ENCODE measurements at places on chromosomes 12 and 14.
A peak's percentile ranks its signal among the peaks of the same experiment; 100 is the strongest.

DNA sequence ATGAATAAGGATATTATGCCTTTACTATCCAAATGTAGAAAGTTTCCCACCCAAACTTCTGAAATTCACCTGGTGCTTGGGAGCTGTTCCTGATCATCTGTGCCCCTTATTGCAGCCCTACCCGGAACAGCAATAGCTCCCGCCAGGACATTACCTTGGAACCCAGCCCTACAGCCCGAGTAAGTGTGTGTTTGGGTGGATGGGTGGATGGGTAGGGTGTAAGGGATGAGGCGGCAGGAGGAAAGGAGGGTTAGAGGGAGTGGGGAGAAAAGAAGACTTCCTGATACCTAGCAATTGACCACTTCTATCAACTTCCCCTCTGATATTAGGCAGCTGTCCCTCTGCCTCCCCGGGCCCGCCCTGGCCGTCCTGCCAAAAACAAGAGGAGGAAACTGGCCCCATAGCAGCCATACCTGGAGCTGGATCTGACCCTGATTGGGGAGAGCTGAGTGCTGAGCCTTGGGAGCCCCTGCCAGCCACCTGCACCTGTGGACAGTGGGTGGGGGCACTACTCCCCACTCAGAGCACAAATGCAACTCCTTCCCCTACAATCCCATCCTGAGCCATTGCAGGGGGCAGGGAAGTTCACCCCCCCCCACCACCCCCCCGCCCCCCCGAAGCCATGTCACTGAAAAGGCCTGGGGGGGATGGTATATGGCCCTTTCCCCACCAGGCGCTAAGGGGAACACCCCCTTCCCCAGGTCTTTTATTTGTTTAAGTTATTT lies 6.4 kb downstream of the MBD6 start:
- no peak for DNase-seq

DNA sequence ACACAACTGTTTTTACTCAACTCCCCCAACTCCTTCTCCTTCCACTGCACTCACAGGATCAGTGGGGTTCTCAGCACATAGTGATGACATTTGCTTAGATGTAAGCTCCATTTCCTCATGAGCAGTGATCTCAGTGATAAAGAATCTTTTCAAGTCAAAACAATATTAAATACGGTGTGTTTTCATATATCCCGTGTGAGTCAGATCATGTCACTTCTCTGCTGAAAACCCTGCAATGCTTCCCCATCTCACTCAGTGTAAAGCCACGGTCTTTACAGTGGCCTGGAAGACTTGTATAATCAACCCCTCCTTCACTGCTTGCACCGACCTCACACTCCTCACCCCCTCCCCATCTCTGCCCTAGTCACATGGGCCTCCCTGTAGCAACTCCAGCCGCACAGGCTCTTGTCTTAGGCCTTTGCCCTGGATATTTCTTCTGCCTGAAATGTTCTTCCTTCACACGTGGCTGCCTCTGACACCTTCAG lies 149.7 kb upstream of the ARHGAP5 start:
- no peak for DNase-seq

- no peak for DNase-seq
Observed at GRCh38 chr14:101088395-101088667, 184.8 kb upstream of the RTL1 start.

DNA sequence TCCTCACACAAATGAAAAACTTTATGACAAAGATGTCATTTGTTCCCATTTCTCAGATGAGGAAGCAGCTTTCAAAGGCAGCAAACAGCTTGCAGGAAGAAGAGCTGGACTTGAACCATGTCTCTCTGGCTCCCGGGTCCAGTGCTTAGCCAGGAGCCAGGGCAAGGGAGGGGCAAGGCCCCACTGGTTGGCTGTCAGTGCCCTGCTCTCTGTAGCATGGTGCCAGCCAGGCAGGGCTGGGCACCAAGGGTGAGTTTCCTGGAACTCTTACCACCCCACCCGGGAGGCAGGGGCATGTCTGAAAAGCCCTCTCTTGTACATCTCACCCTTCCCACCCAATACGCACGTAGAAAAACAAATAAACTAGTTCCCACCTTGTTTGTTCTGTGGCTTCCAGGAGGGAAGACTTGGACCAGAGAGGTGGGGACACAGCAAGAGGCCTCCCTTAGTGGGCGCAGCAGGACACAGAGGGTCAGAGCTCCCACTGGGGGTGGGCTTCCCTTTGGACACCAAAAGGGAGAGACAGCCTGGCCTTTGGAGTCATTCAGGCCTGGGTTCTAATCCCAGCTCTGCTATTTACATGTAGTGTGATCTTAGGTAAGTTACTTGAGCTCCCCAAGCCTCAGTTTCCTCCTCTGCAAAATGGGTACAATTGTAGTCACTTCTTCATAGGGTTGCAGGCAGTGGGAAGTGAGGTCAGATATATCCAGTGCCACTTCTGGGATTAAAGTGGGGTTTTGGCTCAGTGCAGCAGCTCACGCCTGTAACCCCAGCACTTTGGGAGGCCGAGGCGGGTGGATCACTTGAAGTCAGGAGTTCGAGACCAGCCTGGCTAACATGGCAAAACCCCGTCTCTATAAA lies 17.2 kb downstream of the TRPV4 start:
- DNase-seq: no peak

DNA sequence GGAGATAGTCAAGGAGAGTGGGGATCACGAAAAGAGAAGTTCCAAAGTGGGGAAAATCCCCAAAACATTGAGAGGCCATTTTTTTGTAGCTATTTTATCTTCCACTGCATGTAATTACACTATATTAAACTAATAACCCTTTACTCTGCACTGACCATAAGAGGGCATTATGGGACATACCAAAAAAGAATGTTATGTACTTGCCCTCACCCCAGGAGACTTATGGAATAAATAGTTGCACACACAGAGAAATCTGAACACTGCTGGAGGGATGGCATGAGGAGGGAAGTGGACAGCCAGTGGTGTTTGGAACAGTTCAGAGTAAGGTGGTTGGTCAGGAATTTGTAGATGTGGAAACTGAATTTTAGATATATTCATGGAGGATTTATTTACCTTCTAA lies 422.9 kb downstream of the SNAPC1 start:
- no peak for DNase-seq

DNA sequence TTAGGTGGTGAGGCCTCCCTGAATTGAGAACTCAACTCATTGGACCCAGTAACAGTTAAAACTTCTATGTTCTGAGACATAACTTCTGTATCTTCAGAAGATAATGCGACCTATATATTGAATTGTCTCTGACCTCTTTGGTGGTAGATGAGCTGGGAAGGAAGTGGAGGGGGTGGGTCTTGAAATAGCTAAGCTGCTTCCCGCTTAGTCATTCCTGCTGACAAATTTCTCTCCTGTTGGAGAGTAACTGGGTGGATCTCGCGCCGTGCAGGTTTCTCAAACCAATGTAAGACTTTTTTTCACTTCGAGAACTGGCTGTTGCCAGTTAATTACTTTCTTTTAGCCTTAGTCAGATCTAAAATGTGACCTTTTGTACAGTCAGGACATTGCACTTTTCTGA lies 100.8 kb downstream of the PPHLN1 start:
- no peak for DNase-seq

DNA sequence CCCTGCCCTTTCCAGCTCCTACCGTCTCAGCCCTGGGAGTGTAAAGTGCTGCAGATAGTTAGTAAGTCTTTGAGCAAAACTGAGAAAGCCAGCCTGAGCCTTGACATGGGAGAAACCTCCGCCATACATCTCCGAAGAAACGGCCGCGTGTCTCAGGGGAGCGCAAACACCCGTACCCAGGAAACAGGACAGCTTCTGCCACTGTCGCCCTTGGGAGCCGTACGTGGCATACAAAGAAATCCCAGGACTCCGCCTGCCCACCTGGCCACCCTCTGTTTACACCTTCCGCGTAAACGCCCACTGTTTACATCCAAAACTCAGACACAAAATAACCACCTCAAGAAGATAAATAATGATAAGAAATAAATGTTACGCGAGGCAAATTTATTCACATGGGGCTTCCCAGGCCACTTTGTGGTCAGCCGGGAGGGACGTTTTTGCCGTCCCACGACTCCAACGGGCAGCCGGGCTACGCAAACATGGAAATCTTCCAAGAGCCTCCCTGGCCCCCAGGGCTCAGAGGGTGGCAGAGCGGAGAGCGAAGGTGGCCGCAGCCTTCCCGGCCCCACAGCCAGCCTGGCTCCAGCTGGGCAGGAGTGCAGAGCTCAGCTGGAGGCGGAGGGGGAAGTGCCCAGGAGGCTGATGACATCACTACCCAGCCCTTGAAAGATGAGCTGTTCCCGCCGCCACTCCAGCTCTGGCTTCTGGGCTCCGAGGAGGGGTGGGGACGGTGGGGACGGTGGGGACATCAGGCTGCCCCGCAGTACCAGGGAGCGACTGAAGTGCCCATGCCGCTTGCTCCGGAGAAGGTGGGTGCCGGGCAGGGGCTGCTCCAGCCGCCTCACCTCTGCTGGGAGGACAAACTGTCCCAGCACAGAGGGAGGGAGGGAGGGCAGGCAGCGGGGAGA lies at the start of gene BDKRB2:
Gene BDKRB2 (plus strand): TSS at position 689 of the 908 bp plus-strand sequence. CDS start 32,269 bp downstream, outside the sequence.
- peak; percentile 85 for DNase-seq

- DNase-seq: no peak
Observed at GRCh38 chr12:6182279-6182898, 17.8 kb upstream of the CD9 start.

GRCh38 chr14:89855961-89856656 lies 98.4 kb downstream of the EFCAB11 start:
- DNase-seq: no peak

- DNase-seq: no peak
Observed at GRCh38 chr12:96701856-96702255, 205.2 kb upstream of the NEDD1 start.

GRCh38 chr12:108214486-108214885 lies 85.4 kb downstream of the WSCD2 start:
- DNase-seq: no peak

- no peak for DNase-seq
Observed at GRCh38 chr12:103673487-103673886, 86.4 kb downstream of the STAB2 start.

GRCh38 chr14:104794993-104795780 lies at the start of gene AKT1:
Gene AKT1, minus strand, starts transcription at chr14:104795748. Its CDS starts 3,105 bp downstream, at chr14:104792643.
- no peak for DNase-seq

- no peak for DNase-seq
Observed at GRCh38 chr12:86154620-86155019, 101.6 kb downstream of the MGAT4C start.

DNA sequence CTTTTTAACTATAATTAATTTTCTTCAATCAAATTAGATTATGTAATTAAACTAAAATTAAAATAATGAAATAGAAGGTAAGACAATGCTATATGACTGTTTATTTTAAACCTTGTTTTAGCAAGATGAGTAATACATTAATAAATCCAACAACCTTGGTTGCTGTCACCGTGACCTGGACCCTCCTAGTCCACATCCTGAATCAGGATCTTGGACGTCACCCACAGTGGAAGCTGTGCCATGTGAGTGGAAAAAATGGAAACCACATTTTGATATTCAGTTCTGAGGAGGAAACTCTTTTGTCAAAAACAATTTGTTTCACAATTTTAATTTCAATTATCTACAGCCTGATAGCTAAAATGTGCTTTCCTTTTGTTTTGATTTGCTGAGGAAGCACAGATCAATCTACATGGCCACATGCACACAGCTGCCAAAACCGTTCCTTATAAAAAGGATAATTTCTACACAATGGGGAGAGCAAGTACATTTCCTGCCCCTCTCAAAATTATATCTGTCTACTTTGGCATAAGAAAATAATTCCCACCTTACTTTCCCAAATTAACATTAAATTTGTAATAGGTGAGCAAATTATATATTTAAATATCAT lies 255.5 kb downstream of the RASSF9 start:
- no peak for DNase-seq

DNA sequence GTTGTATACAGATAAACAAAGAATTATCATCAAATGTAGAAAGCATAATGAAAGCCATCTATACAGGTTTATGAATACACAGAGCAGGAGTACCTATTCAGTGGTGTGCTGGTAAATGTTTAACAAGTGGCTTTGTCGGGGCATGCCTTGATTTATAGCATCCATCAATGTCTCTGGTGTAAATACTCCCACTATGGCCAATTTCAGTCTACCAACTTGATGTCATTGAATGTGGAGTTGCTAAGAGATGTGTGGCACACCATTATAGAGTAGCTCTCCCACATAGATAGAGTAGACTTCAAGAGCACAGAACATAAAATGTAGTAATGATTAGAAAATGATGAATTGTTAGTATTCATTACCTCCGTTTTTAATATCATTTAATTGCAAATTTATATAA lies 9.3 kb downstream of the GRIP1 start:
- DNase-seq: no peak

- no peak for DNase-seq
Observed at GRCh38 chr12:52331833-52332232, 10.6 kb upstream of the KRT83 start.

- no peak for DNase-seq
Observed at GRCh38 chr14:35558680-35559079, 24.7 kb downstream of the INSM2 start.

DNA sequence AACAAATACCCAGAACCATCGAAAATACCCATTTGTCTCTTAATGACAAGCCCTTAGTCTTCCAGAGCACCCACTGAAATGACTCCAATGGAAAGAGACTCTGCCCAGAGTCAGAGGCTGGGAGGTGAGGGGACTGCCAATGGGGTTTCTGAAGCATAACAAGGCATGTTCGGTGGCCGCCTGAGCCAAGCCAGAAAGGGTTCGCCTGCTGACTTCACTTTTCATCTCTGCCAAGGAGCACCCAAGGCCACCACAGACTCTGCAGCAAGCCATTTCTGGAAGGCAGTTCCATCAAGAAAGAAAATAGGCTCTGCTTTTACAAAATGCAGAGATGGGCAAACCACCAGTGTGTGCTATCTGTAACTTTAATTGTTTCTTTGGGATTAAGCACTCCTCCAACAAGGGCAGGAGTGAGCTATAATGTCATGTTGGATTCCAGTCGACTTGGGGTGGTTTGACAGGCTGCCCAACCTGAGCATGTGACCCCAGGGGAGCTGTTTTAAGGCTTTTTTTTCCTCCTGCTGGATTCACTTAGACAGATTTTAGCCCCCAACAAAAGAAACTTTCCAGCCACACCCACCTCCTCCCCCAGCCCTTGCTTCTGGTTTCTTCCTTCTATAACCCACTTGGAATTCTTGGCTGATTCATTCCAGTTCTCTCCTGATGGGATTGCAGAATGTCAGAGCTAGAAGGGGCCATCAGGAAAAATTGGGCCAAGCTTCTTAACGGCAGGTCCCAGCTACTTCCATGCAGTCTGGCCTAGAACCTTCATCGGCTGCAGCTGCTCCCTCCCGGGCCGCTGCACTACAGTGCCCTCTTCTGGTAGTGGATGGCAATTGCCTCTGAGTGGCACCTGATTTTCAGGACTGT lies 24.1 kb downstream of the CKAP4 start:
- peak; percentile 67 for DNase-seq

GRCh38 chr12:49979791-49980190 lies 7.0 kb downstream of the AQP6 start:
- DNase-seq: no peak

- DNase-seq: no peak
Observed at GRCh38 chr12:82723093-82723492, 36.4 kb downstream of the TMTC2 start.

Measured in pancreas (tissue), 10 donors.